ENCODE measurements at places on chromosomes 5 and 9. TPM values are rescaled to one million over a fixed set of nuclear protein-coding genes. Genes with fewer than 3 reads are reported as not detected.

- no peak for DNase-seq
- H3K4me3 ChIP-seq, result no peak overlapping the region
- no peaks in the 10 kb centered on the region for H3K4me1 ChIP-seq
- no peaks in the 10 kb centered on the region for H3K27me3 ChIP-seq
- peaks cover 37% of the 10 kb centered on the region for H3K36me3 ChIP-seq
These were observed 46.9 kb upstream of the CTNNAL1 start for GRCh38 chr9:109060191-109060590.

- peak; percentile 21 for DNase-seq
- H3K27me3 ChIP-seq, result no peaks in the 10 kb centered on the region
These were observed 55.2 kb upstream of the SHISAL2B start for GRCh38 chr5:64634997-64635686.

GRCh38 chr9:113775749-113776148 lies 100.4 kb upstream of the ZNF618 start:
- no peak overlapping the region for H3K27ac ChIP-seq
- H3K4me1 ChIP-seq, result no peaks in the 10 kb centered on the region
- H3K36me3 ChIP-seq, result no peaks in the 10 kb centered on the region
- no peaks in the 10 kb centered on the region for H3K27me3 ChIP-seq

DNA sequence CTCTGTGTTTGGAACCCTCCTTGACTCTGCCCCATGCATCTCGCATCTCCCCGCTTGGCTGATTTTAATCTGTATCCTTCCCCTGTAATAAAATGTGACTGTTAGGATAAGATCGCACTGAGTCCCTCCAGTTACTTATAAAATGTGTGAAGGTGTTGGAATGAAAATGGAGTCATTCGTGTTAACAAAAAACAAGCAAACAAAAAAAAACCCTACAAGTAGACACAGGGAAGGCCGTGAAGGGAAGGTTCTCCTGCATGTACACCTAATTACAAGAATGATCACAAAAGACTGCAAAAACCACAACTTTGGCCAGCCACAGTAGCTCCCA lies 14.2 kb upstream of the VDAC1 start:
- no peak overlapping the region for H3K4me3 ChIP-seq
- no peaks in the 10 kb centered on the region for H3K36me3 ChIP-seq
- no peaks in the 10 kb centered on the region for H3K27me3 ChIP-seq
- H3K27ac ChIP-seq, result no peak overlapping the region
- H3K4me1 ChIP-seq, result no peaks in the 10 kb centered on the region

GRCh38 chr5:132812123-132812765 lies 858 bp upstream of the SOWAHA start:
- no peak overlapping the region for H3K4me3 ChIP-seq
- no peaks in the 10 kb centered on the region for H3K36me3 ChIP-seq
- peaks cover 14% of the 10 kb centered on the region for H3K4me1 ChIP-seq
- no peak overlapping the region for H3K27ac ChIP-seq

- peaks cover 14% of the 10 kb centered on the region for H3K36me3 ChIP-seq
- no peak for DNase-seq
- no peak overlapping the region for H3K27ac ChIP-seq
- no peaks in the 10 kb centered on the region for H3K4me1 ChIP-seq
- H3K4me3 ChIP-seq, result no peak overlapping the region
- no peaks in the 10 kb centered on the region for H3K27me3 ChIP-seq
These were observed 52.4 kb downstream of the MTREX start for GRCh38 chr5:55360190-55360589.

DNA sequence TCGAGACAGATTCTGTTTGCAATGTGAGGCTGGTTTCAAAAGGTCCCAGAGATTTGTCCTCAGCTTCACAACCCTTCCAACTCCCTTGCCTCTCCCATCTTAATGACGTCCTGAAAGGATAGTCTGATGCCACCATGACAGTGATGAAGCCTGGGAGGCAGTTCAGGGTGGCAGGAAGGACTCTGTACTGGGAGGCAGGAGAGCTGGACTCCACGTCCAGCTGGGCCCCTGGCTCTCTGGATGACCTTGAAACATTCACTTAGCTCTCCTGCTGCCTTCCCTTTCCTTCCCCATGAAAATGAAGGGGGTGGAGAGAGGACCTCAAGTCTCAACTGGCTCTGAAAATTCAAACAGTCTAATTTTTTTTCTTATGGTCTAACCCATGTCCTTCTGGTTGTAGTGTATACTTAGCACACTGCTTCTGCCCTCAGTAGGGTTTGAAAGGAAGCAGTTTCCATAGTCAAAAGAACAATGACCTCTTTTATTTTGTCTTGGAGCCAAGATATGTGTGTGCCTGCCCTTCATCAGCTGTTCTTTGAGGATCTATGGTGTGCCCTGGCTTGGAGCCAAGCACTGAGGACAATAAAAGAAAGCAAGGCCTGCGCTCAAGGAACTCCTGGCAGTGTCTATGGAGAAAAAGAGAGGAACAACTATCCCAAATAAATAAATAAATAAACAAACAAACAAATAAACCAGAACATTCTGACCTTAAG lies 188.3 kb downstream of the GRIA1 start:
- H3K4me3 ChIP-seq, result no peak overlapping the region
- peaks cover 9% of the 10 kb centered on the region for H3K4me1 ChIP-seq
- H3K36me3 ChIP-seq, result peaks cover 3% of the 10 kb centered on the region
- no peak for DNase-seq
- H3K27ac ChIP-seq, result no peak overlapping the region

Gene MCC
- 22.9 TPM for polyA plus RNA-seq

Gene CNTLN
- polyA plus RNA-seq, result 7.9 TPM

Gene IRGM
- polyA plus RNA-seq, result 0.59 TPM

Gene PLPPR1
- polyA plus RNA-seq, result 91.5 TPM

Gene TLX3
- polyA plus RNA-seq, result 11.1 TPM

Gene SLC6A19
- polyA plus RNA-seq, result 0.22 TPM

Measured in spinal cord (tissue), 10 donors.